ENCODE measurements at places on chromosomes 1 and 21.

GRCh38 chr1:15352128-15352957, 57.3 kb upstream of the EFHD2 start:
- no peak for DNase-seq

GRCh38 chr1:172742599-172743500, 83.9 kb downstream of the FASLG start:
- DNase-seq, result no peak

GRCh38 chr1:156746728-156747631, 4.5 kb downstream of the HDGF start:
- DNase-seq, result peak; percentile 49

DNA sequence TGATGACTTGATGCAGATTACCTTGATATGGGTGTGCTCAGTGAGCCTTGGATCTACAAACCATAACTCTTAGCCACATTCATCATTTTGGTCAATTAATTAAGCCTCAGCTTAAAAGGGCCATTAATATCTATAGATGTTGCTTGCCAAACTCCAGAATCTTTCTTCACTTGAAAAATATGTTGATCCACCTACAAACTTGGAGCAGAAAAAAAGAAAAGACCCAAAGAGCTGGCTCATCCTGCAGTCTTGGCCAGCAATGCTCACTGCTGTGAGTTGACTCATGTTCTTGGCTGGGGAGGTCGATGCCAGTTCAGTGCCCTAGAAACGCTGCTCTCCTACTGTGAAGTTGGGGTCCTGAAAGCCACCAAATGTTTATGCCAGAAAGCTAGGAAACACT, 75.4 kb downstream of the DPT start:
- DNase-seq, result no peak

GRCh38 chr1:94235189-94236012, 2.0 kb downstream of the ARHGAP29 start:
- no peak for DNase-seq

GRCh38 chr1:201206176-201206575, 15.6 kb downstream of the IGFN1 start:
- no peak for DNase-seq

DNA sequence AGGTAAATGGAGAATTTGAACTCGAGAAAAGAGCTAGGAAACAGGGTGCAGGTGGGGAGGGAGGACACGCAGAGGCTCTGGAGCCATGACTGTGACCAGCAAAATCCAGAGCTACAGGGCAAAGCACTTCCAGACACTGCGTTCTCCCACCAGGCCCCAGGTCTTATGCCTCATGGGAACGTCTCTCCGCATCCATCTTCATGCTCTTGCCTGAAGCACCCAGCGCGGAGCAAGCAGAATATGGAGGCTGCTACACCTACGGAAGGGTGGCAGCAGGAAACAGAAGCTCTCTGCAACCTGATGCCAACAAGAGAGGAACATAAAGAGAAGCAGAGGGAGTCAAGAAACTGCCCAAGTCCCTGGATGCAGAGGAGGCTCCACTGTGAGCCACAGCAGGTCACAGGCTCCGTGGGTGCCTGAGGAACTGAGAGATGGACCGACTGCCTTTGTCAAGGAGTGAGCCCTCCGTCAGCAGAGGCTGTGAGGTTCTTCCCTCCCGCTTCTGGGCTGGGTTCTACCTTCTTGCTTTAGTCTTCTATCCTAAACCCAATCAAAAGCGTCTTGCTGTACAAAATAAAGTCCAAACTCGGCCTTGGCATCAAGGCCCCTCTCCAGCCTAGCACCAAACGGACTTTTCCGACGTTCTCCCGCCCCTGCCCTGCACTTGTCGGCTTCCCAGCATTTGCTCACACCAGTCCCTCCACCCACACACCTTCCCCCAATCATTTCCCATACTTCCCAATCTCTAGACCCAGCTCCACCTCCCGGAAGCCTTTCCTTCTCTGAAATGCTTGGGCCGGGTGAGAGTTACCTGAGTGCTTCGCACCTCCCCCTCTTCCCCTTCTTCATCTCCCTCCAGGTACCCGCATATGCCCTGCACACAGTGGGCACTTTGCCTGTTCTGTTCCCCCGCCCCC, 930 bp downstream of the DHCR24 start:
- DNase-seq, result no peak

DNA sequence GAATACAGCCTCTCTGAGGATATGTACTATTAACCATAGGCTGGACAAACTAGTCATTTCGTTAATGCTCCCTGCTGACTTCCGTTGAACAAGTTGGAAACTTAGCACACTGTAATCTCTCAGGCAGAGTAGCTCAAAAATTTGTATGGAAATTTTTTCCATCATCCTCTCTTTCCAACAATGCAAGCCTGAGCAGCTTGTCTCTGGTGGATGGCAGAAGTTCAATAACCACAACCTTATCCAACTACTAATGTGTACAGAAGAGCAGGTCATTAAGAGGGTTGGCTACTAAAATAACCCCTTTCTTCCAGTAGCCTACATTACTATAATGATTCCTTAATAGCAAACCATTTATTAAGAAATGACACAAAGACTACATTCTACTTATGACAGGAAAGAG, 262.3 kb downstream of the NFIA start:
- no peak for DNase-seq

GRCh38 chr1:231423648-231424047, 1.6 kb upstream of the EGLN1 start:
- DNase-seq, result no peak

DNA sequence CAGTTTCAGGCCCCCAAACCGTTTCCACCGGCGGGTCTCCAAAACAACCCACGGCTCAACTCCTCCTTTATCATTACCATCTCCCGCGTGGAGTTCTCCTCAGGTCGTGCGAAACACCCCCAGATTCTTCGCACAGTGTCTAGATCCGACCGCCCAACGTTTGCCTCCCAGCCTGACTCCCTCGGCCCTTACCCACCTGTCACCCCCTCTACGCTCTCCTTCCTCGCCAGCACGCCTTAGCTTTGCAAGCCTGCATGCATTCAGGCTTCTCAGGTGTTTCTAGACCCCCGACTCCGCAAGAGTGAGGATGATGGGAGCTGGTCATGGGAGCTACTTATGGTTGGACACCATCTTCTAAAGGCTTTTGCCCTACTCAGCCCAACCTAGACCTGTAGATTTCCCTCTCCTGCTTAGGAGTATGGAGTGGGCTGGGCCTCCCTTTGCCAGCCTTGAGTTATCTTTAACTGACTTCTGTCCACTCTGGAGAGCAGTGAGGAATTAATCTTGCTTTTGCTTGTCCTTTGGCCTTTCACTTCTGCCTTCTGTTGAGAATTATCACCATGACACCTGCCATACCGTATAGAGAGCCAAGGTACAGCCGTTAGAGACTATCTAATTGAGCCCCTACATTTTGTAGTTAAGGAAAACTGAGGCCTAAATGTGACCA, 865 bp downstream of the ATP5IF1 start:
- DNase-seq, result no peak

DNA sequence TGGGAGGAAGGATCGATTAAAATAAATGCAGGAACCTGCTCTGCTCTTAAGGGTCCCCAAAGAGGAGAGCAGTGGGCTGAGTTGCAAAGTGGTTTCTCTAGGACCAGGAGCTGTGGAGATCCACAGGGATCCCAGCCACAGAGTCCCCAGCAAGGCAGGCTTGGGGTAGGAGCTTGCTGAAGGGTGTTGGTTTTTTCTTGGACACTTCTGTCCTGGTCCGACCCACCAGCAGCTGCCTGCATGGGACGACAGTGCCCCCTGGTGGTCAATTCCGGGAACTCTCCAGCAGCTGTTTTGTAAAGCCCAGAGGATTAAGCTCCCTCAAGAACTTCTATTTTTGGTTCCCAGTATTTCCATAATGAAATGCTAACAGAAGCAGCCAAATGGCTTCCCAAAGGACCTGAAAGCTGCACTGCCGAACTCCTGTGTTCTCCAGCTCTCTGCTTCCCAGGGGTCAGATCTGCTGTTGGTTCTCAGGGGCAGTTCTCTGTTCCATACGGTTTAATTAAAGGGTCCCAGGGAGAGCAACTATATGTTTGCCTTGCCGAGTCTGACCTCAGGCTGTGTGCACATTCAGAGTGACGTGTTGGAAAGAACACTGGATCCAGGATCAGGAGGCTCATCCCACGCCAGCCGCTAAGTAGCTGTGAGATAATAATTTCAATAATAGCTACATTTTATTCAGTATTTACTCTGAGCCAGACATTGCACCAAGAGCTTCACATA, 23.2 kb downstream of the NENF start:
- peak; percentile 61 for DNase-seq

GRCh38 chr1:3135073-3135702, 66.2 kb downstream of the PRDM16 start:
- DNase-seq, result no peak

GRCh38 chr1:176557543-176558258, 94.7 kb downstream of the PAPPA2 start:
- DNase-seq, result no peak

DNA sequence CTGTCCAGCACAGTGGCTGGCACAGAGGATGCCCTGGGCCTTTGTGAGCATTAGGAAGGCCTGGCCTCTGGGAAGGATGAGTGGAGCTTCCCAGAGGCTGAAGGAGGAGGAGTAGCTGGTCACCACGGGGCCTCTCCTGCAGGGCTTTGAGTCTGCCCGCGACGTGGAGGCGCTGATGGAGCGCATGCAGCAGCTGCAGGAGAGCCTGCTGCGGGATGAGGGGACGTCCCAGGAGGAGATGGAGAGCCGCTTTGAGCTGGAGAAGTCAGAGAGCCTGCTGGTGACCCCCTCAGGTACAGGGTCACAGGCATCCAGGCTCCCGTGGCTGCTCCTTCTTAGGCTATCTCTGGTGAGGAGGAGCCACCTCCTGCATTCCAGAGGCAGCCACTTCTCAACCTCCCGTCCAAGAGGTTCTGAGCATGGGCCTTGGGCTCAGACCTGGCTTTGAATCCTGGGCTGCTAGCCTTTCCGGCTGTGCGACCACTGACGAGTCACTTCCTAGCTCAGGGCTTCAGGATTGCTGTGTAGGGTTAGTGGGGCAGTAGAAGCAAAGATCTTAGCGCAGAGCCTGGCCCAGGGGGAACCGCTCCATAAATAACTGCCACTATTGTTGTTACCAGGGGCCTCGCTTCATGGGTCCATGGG, 14.0 kb downstream of the SESN2 start:
- no peak for DNase-seq

- no peak for DNase-seq
These were observed 55.2 kb downstream of the TOMM20 start for GRCh38 chr1:235073331-235073967.

- DNase-seq, result no peak
These were observed 61.2 kb downstream of the EYA3 start for GRCh38 chr1:28027238-28027637.

DNA sequence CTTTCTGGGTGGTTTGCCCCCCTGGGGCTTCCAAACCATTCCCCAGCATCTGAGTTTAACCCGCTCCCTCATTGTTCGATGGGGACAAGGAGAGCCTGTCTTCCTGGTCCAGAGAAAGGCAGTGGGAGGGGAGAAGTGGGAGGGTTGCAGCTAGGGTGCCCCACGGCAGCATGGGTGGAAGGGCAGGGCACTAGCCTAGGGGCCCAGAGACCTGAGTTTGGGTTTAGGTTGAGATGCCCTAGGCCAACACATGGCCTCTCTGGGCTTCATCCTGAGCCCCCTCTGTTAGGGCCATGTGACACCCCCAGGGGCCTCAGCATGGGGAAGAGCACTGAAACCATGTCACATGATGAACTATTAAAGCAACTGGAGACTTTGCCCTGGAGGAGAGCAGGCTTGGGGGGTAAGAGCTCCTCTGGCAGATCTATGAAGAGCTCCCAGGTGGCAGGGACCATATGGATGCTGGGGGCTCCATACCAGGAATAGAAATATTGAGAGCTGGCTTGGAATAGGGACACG, 9.7 kb upstream of the RUNX3 start:
- DNase-seq, result no peak

- peak; percentile 73 for DNase-seq
These were observed 24.0 kb downstream of the QSOX1 start for GRCh38 chr1:180178511-180179161.

GRCh38 chr1:181314959-181315358, 168.4 kb upstream of the CACNA1E start:
- DNase-seq, result no peak

All from GM12891 (cell line).